ENCODE measurements at places on chromosomes 5 and 9.

GRCh38 chr9:88390371-88390990 is 2.2 kb downstream of the SPIN1 start:
- no peak for DNase-seq

- no peak for DNase-seq
Observed at GRCh38 chr5:169762338-169763095, 125.4 kb downstream of the DOCK2 start.

GRCh38 chr9:76904661-76905457 is 1.1 kb downstream of the PRUNE2 start:
- no peak for DNase-seq

GRCh38 chr9:112554516-112554915 is 67.9 kb downstream of the KIAA1958 start:
- no peak for DNase-seq

DNA sequence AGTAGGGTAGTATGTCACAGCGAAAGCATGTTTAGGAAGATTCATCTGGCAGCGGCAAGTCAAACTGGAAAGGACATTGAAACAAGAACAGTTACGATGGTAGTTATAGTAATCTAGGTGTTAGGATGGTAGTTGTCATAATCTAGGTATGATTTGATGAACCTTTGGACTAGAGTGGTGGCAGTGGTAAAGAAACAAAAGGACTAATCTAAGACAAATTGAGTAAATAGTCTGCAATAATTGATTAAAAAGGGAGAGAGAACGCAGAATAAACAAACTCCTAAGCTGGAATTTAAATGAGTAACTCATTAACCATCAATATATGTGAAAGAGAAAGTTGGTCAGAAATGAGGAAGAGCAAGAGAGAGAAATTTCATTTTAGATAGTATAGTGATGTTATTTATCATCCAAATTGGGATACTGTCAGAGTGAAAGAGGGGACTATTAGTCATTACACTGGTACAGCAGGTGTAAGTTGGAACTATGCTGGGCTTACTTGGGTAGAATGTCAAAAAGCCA is 56.8 kb downstream of the MTREX start:
- peak; percentile 21 for DNase-seq

DNA sequence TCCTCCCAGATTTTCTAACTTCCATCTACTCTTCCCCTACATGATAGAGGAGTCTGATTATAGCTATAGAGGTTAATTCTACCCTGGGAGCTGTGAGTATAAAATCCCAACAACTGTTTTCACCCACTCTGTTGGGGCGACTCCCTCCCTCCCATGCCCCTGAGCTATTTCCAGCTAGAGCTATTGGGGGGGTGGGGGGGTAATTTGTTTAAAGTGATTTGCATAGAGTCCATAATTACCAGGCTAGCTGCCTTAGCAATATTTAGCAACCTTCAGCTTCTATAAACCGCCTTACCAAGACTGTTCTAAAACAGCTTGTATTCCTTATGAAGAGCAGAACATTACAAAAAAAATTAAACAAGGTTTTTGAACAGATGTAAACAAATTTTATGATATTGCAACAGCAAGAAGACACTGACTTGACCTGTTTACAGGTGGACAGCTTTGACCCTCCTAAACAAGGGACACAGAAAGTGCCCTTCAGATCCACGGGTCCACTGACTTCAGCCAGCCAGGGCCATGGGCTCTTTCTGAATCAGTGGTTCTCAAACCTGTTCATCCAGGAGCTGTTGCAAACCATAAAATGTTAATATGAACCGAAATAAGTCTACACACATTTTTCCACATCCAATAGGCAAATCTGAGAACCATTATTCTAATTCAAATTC is 98.2 kb downstream of the OTULIN start:
- DNase-seq, result no peak

DNA sequence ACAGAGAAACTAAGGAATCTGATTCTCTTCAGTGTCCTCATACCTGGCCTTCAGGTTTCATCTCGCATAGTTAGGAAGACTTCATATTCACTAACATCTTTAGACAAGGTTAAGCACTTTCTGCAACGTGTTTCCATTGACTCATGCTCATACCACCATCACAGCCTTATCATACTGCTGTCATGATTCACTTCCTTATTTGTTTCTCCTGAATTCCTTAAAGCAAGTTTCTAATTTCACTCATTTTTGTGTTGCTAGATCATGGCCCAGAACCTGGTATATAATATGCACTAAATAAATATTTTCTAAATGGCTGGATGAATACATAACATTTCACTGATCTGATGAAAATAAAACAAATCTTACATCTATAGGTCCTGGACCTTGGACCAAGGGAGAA is 472.9 kb downstream of the PRELID2 start:
- DNase-seq, result no peak

GRCh38 chr9:135035781-135036760 is 51.4 kb upstream of the OLFM1 start:
- DNase-seq, result no peak

DNA sequence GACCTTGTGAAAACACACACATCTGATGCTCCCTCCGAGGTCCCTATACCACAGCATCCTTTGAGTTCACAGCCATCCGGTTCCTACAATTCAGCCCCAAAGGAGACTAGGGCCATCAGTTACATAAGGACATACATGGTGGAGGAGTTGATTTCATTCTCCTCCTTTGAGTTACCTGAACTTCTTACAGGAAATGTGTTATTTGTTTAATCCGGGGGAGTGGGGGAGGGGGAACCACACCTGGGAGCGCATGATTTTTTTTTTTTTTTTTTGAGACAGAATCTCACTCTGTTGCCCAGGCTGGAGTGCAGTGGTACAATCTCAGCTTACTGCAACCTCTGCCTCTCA is 30.7 kb downstream of the SEMA4D start:
- no peak for DNase-seq

DNA sequence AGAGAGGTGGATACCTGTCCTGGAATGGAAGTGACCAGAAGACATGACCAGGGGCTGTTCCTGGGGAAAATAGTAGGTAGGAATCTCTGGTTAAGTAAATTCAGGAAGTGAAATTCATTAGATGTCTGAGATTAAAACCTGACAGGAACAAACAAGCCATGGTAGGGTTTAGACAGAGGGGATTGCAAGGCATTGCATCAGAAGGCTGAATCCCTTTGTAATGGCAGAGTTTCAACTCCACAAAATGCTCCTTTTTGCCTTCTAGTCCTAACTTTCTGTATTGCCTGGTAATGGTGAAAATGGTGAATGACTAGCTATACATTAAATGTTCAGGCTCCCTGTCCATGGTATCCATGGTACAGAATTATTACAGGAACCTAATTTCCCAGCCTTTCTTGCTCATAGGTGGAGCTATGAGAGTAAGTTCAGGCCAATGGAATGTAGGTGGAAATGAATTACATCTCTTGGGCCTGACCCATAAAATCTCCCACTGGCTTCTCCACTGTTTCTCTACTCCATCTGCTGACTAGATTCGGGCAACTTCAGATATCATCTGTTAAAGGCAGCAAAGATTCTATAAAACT is 113.4 kb upstream of the CNTLN start:
- DNase-seq, result no peak

GRCh38 chr5:113059232-113060040 is 82.8 kb downstream of the DCP2 start:
- no peak for DNase-seq

DNA sequence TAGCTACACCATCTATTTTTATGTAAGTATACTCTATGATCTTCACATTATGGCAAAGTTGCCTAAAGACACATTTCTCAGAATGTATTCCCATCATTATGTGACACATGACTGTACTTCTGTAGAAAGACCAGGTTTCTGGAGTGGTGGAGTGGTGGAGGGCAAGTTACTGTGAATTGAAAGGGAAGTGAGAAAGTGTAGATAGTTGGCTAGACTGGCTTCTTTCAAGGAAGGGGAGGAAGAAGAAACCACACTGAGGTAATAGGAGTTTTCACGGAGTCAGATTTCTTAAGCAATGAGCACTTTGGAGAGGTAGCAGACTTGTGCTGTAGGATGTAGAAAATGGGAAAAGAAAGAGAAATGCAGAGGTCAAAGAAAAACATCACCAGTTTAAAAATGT is 50.9 kb upstream of the EQTN start:
- DNase-seq, result no peak
